Effector CD4-positive, alpha-beta T cell (primary cell): ENCODE measurements at places on chromosomes 7 and 10.

- no peak for DNase-seq
These were observed 73.3 kb downstream of the NRCAM start for GRCh38 chr7:108382932-108383331.

DNA sequence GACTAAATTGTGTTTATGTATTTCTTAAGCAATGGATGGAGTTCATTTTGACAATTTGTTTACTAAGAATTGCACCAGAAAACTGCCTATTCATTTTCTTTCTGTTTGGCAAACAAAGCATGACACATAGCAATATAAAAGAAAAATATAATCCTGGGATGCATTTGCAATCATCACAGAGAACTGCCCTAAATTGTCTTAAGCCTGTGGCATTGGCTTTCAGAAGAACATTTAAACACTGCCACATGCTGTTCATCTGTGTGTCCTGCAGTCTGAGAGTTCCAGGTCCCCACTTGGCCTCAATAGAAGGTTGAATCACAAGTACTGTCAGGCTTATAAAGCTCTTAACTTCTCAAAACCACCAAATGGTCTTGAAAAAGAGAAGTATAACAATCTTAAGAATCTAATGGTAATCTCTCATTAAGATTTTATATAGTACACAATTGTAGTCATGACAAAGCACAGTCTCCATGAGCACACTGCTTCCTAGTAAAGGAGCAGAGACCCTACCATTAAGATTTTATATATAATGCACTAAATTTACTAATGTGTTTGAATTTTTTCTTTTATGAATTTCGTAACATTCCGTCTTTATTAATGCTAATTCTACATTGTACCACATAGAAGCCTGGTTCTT, 29.9 kb downstream of the RNLS start:
- DNase-seq, result peak; percentile 19

DNA sequence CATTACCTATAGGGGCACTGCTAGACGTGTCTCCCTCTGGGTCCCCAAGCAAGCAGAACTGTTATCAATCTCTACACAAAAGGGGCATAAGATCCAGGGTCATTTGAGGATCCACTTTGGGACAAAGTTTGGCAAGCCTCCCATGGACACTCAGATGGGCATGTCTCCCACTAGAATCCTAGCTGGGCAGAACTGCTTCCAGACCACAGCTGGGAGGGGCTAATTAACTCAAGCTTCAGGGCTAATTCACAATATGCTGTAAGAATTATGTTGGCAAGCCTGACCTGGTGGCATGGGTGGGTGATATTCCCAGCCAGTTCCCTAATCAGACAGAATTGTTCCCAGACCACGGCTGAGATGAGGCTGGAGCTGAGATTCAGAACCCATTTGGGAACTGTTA, 738.4 kb upstream of the FZD8 start:
- DNase-seq, result no peak

- DNase-seq, result no peak
These were observed 83.9 kb downstream of the ADCY1 start for GRCh38 chr7:45657890-45658715.

DNA sequence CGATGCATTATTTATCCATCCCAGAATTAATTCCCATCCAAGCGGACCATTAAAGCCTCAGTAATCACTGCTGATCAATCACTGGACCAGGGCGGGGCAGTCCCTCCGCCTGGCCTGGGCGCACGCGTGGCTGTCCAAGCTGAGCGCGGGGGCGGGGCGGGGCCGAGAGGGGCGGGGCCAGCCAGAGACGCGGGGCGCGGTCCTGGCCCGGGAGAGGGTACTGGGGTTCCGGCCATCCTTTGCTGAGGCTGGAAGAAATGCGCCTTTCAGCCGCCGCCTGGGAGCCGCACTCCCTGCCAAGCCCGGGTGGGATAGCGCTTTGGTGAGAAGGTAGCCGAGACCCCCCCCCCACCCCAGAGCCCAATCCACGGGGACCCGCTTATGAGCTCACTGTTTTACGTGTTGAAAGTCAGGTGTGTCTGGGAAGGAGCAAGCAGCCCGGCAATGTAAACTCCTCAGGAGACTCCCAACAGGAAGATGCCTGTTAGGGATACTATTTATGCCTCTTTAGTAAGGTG, at the start of gene ARHGAP22:
Gene ARHGAP22, minus strand, starts transcription at position 83 of the 518 bp plus-strand sequence. CDS start 277 bp downstream, outside the sequence.
- DNase-seq, result no peak

- no peak for DNase-seq
These were observed 151.6 kb downstream of the KIAA1217 start for GRCh38 chr10:24360282-24361127.

DNA sequence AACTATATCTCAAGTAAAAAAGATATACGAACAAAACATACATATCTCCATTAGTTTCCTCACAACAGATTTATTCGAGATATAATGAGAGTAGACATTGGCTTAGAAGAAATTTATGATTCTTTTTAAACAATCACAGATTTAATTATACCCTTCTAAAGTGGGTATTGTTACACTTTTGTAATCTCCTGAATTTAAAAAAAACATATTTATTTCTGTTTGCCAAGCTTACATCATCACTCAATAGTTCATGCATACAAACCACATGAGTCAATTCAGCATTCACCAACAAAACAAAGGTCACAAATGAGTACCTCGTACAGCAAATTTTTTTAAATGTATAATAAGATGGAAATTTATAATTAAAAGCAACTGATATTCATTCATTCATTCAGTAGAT, 17.6 kb downstream of the LRRN3 start:
- DNase-seq, result no peak

- no peak for DNase-seq
These were observed 85.1 kb upstream of the RELN start for GRCh38 chr7:104074529-104074928.

- DNase-seq, result no peak
These were observed 221.3 kb upstream of the FRMD4A start for GRCh38 chr10:14552015-14552414.

- no peak for DNase-seq
These were observed 49.1 kb downstream of the AOC1 start for GRCh38 chr7:150901160-150902035.

GRCh38 chr10:6228010-6228511, 25.3 kb downstream of the PFKFB3 start:
- no peak for DNase-seq

DNA sequence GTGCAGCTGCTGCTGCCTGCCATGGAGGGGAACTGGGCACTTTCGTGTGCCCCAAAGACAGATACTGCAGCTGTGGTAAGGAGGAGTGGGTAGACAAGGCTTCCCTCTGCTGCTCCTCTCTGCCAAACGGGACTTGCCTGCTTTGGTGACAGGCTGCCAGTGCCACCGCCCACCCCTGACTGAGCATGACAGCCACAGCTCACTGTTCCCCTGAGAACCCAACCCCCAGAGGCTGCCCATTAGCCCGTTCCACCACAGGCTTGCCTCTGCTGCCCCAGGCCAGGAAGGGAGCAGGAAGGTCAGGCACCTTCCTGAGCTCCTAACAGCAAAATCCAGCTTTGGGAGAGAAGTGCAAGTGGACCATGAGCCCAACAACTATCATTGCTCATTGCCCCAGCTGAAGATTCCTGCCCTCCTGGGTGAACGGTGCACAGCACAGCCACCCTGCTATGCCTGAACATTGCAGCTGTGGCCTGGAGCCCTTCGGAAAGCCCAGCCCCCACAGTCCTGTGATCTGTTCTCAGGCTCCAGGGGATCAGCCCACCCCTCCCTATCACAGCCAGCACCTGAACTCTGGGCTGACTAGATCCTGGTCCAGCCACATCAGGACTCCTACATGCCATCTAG, 58.7 kb upstream of the ANTXRL start:
- DNase-seq, result no peak

GRCh38 chr10:101217044-101217425, 12.2 kb downstream of the LBX1 start:
- no peak for DNase-seq

GRCh38 chr10:21402606-21403083, 122.8 kb downstream of the SKIDA1 start:
- DNase-seq, result no peak

DNA sequence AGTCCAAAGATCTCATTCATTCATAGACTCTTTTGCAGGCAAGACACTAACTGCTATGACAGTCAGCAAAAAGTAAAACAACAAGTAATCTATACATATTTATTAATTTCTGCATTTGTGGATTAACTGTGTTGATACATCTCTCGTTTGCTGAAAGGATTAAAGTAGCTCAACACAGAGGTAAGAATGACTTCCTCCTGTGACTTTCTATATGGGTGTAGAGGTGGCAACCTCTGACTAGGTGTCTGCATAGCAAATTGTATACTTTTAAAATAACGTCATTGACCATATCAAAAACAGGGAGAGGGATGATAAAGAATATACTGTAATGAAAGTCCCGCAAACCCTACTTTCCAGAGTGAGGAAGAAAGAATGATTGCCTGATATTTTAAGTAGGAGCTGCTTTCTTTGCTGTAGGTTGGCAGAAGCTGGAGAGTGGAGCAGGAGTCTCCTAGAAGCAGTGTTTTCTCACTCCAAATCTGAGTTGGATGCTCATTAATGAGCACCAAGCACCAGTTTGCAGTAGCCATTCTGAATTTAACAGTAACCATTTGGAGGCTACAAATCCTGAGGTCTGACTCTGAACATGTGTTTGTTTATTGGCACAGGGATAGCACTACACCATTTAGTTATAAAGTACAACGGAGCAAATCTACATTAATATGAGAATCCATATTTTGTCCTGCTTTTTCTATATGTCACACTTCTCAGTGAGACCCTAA, 9.2 kb upstream of the LRRN3 start:
- no peak for DNase-seq

- no peak for DNase-seq
These were observed 52.3 kb upstream of the COL13A1 start for GRCh38 chr10:69749178-69750010.

- DNase-seq, result no peak
These were observed 108.0 kb upstream of the LSM8 start for GRCh38 chr7:118075936-118076335.

GRCh38 chr7:159237022-159237653, 92.5 kb upstream of the VIPR2 start:
- no peak for DNase-seq

GRCh38 chr10:107091126-107091525, 73.4 kb downstream of the SORCS1 start:
- no peak for DNase-seq

DNA sequence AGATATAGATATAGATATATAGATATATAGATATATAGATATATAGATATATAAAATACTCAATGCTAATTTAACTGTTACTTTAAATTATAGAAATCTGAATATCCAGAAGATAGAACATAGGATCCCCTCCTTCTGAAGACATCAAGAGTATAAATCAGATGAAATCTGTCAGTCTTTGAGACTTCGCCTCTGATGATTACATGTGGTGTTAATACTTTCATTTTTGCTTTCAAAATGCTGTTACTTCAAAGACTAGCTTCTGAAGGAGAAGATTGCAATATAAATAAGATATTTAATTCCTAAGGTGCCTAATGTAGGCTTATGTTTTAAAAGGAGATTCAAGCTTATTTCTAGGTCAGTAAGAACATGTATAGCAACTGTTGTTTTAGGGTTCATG, 180.4 kb downstream of the TSPAN12 start:
- no peak for DNase-seq

- no peak for DNase-seq
These were observed 112.5 kb downstream of the RALA start for GRCh38 chr7:39735903-39736302.

DNA sequence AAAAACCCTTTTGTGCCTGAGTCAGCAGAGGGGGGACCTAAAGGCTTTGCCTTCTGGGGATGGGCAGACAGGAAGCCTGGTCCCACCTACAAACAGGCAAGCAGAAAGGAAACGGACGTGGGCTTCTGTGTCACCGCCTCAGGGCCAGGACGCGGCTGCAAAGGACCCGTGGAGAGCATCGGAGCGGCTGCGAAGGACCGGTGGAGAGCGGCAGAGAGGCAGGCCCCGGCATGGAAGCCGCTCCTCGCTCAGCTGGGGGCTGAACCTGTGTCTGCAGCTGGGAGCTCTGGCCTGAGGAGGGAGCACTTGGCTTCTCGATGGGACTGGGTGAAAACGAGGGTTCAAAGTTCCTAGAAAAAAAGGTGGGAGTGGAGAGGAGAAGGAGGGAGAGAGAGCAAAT, 125.4 kb upstream of the PPP2R2D start:
- no peak for DNase-seq

GRCh38 chr7:11060893-11061292, 87.2 kb downstream of the PHF14 start:
- no peak for DNase-seq

- DNase-seq, result no peak
These were observed 11.7 kb downstream of the EPHB6 start for GRCh38 chr7:142866361-142867096.

GRCh38 chr10:115093776-115094408, 727 bp downstream of the ATRNL1 start:
- no peak for DNase-seq

GRCh38 chr10:51629934-51630639, 69.3 kb downstream of the CSTF2T start:
- no peak for DNase-seq

- no peak for DNase-seq
These were observed 3.9 kb upstream of the MYL7 start for GRCh38 chr7:44144968-44145478.

DNA sequence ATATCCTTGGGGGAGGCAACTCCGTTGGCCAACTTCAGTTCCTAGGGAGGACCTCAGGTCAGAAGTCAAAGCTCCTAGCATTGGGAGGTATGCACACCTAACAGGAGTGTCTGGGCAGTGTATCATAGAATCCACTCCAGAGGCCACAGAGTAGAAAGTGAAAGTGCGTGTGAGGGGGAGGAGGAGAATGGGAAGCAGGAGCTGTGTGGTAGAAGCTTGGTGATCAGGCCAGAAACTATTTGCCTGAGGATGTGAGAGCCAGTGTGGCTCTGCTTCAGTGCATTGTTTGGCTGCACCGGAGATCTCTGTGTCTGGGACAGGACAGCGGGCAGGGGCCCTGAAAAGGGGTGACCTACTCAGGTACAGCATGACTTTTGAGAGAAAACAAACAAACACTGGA, 557.4 kb upstream of the VSTM2A start:
- DNase-seq, result no peak

GRCh38 chr7:74262639-74263398, 8.6 kb upstream of the RFC2 start:
- no peak for DNase-seq

GRCh38 chr7:129889133-129889844, 63.5 kb downstream of the UBE2H start:
- no peak for DNase-seq

DNA sequence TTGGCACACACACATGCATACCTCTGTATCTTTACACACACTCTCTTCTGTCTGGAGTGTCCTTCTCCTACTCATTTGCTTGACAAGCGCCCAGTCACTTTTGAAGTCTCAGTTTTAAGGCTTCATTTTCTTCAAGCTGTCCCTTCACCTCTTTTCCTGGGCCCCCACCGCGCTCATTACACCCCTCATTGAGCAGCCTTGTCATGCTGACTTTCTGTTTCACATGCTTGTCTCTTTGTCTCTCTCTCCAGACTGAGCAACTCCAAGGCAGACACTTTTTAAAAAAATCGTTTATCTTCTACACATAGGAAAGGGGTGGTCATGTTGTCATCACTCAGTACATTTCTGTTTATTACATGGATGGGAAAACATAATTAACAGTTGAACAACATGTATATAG, 225.2 kb upstream of the FZD1 start:
- no peak for DNase-seq
